WTC11 (cell line): ENCODE measurements at places on chromosomes 13 and 19.

DNA sequence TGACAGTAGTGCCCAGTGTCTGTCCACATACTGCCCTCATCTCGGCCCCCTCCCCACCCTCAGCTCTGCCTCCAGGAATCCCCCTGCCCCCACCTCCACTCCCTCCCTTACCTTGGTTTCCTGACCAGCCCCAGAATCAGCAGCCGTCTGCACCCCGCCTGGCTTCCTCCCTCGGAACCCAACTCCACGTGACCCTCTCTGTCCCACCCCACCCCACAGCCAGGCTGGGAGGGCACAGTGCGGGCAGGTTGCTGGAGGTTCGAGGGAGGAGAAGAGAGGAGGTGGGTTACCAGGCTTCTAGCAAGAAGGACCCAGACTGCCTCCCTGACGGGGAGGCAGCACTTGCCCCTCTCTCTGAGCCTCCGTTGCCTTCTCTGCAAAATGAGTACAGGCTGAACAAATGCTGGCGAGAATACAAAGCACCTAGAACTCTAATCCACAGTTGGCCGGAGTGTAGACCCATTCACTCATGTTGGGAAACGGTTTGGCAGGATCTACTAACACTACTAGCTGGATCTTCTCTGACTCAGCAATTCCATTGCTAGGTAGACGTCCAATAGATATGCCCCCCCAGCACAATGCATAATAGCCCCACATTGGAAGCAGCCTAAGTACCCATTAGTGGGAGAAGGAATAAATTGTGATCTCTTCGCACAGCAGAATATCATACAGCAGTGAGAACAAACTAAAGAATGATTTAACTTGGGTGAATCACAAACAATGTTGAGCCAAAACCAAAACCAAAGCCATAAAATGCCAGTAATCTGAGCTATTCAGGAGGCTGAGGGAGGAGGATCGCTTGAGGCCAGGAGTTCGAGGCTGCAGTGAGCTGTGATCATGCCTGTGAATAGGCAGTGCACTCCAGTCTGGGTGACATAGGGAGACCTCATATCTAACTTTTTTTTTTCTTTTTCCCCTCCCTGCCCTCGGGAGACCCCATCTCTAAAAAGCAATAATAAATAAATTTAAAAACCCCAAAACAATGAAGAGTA, at the start of gene RASAL3:
TSS of gene RASAL3 (minus strand) at position 151 of the 992 bp plus-strand sequence. CDS start 186 bp downstream, outside the sequence.
- DNase-seq = no peak

DNA sequence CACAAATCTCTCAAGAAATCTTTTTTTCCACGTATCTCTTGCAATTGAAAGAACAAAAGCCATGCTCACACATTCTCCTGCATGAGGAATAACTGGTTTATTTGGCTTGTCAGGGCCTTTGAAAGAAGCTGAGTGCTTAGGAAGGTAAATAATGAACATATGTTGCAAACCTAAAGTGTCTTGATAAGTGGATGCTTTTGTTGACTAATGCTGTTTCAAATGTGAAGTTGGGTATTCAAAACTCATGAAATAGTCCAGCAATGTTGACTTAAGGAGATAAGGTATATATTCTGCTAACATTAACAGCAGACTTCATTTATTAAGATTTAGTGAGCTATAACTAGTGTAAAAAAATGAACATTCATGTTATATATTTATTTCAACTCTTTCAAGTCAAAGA, 1792.7 kb upstream of the MIR17HG start:
- no peak for DNase-seq

GRCh38 chr13:110220471-110220870, 86.5 kb downstream of the COL4A1 start:
- no peak for DNase-seq

DNA sequence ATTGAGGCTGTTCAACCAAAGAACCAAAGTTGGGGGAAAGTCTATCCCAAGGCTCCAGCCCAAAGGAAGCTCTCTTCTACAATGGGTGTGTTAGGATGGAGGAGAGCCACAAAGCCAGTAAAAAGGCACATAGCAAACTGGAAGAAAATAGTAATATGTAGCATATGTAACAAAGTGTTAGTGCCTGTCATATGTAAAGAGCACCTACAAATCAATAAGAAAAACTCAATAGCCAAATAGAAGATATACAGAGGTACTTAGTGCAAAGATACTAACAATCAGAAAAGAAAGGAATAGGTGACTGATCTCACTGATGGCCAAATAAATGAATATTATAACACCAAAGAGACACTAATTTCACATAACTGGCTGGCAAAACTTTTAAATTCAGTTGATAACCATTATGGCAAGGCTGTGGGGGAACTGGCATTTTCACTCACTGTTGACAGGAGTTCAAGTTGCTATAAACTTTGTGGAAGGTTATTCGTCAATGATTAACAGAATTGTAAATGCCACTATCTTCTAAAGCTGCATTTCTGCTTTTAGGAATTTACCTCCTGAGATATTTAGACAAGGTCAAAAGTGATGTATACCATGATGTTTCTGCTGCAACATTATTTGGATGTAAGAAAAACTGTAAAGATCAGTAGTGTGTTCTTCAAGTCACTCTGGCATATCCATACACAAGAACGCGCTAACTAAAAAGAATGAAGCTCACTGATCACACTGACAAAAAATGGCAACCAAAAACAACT, 110.8 kb downstream of the GNG7 start:
- no peak for DNase-seq

DNA sequence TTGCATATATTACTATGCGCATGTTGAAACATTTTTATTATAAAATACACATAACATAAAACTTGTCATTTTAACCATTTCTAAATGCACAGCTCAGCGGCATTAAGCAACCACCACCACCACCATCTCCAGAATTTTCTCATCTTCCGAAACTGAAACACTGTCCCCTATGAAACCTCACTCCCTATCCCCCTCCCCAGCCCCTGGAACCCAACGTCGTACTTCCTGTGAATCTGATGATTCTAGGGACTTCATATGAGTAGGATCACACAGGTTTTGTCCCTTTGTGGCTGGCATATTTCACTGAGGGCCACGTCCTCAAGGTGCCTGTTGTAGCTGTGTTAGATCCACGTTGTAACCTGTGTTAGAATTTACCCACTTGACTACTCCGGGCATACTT, 716 bp upstream of the MAP2K2 start:
- no peak for DNase-seq

DNA sequence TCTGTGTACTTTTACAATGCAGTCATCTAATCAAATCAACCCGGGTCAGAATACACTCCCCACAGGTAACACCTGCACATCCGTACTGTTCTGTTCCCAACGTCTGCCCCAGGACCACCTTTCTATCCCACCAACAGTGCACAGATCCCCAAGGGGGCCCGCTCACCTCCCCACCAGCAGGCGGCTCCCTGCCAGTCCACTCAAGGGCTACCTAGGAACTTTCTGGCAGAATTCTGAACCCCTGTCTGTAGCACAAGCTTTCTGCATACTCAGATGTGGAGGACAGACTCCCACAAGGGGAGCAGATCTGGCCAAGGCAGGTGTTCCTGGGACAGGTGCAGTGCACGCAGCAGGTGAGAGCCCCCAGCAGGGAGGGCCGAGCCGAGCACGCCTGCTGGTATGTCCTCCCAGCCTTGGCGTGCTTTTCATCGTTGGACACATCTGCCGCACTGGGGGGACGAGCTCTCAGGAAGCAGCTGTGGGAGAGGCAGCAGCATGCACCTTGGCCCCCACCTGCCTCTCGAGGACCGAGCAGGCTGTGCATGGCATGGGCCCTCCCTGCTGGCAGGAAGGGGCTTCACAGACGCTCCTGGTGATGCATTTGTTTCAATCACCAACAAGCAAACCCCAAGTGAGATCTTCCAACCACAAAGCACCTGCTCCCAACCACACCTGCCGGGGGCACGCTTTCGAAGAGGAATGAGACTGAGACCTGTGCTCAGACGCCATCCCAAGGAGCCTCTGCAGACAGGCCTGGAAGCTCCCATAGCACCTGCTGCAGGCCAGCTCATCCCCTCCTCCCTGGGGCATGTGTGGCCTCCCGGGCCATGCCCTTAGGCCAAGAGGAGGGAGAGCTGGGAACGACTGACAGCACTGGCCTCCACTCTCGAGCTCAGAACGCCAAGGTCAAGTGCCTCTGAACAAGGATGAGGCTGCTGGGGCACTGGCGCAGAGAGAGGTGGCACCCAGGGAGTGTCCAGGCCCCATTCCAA, 35.9 kb downstream of the RAB20 start:
- no peak for DNase-seq

DNA sequence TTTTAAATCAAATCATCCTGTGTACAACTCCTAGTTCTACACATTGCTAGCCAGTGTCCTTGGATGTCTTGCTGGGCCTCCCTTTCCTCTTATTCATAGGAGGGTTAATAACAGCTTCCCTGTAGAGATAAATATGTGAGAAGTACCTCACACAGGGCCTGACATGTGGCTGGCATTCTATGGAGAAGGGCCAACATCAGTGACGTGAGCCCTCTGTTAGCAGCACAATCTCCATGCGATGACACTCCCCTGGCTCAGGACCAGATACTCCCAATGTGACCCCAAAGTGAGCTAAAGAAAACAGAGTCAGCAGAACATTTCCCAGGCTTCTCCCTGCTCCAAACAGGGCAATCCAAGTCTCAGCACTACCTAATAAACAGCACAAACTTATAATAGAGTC, 818.4 kb downstream of the DIAPH3 start:
- no peak for DNase-seq

DNA sequence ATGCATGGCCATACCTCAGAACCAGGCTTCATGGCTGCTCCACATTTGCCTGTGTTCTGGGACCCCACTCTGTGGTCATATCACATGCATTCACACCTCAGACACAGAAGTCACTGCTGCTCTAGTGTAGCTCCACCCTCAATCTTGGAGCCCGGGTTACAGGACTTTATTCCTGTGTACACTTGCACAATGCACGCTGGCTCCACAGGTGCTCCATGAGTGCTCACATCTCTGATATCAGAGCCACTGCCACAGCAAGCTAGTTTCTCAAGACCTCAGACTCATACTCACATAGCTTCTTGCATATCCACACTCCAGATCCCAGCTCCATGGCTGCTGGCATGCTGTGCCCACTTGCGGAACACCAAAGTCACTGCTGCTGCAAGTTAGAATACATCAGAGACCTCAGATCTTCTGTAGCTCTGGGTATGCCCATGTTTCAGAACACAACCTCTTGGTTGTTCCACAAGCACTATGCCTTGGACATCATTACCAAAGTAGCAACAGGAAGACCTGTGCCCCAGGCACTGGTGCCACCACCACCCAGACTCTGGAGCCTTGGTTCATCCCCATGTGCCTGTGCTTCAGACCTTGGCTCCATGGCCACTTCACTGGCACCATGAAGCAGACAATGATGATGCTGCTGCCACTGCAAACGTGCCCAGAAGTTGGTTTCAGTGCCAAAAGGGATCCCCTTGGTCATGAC, 269.5 kb upstream of the PCDH20 start:
- DNase-seq = no peak

DNA sequence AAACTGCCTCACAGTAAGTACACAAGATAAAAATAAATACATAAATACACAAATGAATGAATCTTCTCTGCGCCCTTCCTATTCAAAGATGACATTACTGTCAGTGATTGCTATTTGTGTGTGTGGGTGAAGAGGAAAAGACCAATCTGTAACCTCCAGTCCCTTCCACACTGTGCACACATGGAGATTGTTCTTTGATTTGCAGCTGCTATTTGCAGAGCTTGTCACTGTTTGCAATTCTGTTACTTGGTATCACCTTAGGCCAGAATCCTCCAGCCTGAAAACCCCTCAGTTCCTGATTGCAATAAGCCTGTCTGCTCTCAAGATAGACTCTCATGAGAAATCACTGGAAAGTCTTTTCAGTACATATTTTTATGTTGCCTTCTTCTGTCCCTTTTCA, 1314.9 kb downstream of the PCDH9 start:
- DNase-seq = no peak

- peak; percentile 60 for DNase-seq
These were observed 7.1 kb upstream of the PNMA8A start for GRCh38 chr19:46478356-46478986.

DNA sequence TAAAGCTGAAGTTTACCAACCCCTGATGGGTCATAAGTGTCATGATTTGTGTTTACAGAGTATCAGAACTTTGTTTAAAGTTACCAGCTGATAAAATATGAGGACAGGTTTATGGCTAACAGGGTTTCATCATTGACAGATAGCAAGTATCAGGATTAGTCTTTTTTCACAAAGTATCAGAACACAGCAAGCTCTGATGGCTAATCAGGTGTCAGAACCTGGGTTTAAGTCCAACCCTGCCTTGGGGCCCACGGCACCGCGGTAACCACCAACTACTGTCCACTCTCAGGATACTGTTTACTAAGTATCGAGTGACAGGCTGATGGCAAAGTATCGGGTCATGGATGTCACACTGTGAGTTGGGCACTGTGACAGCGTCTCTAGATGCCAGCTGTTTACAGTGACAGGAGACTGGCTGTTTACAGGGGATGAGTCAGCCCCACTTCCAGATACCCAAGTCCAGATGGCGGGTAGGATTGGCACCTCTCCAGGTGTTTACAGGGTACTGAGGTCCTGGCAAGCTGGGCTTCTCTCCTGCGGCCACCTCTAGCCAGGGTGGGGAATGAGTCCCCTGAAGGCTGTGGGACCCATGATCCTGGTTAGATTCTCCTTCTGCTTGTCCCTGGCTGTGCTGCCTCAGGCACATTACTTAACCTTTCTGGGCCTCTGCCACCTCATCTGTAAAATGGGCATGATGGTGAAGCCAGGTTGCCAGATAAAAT, 21.8 kb downstream of the ARRDC2 start:
- DNase-seq = no peak

- no peak for DNase-seq
These were observed 67.6 kb downstream of the UFM1 start for GRCh38 chr13:38417241-38417640.

- DNase-seq = peak; percentile 82
These were observed at the start of gene GRAMD1A for GRCh38 chr19:34999498-35000337. GRAMD1A (plus strand) TSS chr19:35000323; CDS start chr19:35000479, 156 bp downstream.

- peak; percentile 88 for DNase-seq
These were observed 12.7 kb downstream of the NPAS1 start for GRCh38 chr19:47032171-47032811.

DNA sequence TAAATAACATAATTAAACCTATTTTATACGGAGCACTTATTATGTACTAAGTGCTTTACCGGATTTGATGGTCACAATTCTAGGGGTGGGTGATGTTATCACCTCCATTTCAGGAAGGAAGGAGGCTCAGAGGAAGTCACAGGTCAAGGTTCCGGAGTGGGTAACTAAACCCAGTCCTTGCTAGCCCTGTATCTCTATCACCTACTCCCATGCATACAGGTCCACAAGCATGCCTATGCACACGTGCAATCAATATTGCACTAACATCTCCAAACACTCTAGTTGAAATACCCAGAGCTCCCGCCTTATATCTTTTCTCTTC, 17.8 kb upstream of the FOSB start:
- no peak for DNase-seq

DNA sequence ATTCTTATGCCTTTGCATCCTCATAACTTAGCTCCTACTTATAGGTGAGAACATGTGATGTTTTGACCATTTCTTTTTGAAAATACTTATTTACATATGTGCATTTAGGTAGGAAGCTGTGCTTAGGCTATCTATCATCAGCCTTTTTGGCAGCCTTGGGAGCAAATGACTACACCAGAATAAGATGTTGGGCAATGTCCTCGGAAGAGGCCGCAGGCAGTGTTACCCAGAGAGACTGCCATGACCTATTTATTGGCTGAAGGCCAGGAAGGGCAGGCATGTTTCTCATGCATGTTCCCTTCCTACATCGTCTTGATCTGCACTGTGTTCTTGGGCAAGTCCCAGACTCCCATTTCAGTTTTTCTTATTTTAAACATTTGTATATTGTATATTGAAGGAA, 122.3 kb downstream of the B3GLCT start:
- no peak for DNase-seq

GRCh38 chr13:39603424-39603947, 493 bp upstream of the LHFPL6 start:
- DNase-seq = peak; percentile 26

GRCh38 chr13:47146136-47146535, 249.3 kb upstream of the HTR2A start:
- no peak for DNase-seq
